ENCODE measurements at places on chromosomes 13 and 19. TPM values are rescaled to one million over a fixed set of nuclear protein-coding genes. Genes with fewer than 3 reads are reported as not detected.

Gene CCDC169
- total RNA-seq = 1.6 TPM

Gene YJEFN3
- total RNA-seq = not detected

Gene IQCN
- total RNA-seq = 0.92 TPM

Gene NKPD1
- total RNA-seq = 0.29 TPM

Gene GPR18
- not detected for total RNA-seq

Gene FBXO17
- total RNA-seq = 12.2 TPM

All from glomerular endothelial cell (primary cell).